ENCODE measurements at places on chromosomes 1 and 21. TPM values are rescaled to one million over a fixed set of nuclear protein-coding genes. Genes with fewer than 3 reads are reported as not detected.

- peaks cover 37% of the 10 kb centered on the region for H3K4me1 ChIP-seq
- no peak overlapping the region for H3K4me3 ChIP-seq
- no peak for DNase-seq
- no peak overlapping the region for H3K27ac ChIP-seq
Measured at GRCh38 chr1:225863167-225863566, 19.0 kb downstream of the TMEM63A start.

DNA sequence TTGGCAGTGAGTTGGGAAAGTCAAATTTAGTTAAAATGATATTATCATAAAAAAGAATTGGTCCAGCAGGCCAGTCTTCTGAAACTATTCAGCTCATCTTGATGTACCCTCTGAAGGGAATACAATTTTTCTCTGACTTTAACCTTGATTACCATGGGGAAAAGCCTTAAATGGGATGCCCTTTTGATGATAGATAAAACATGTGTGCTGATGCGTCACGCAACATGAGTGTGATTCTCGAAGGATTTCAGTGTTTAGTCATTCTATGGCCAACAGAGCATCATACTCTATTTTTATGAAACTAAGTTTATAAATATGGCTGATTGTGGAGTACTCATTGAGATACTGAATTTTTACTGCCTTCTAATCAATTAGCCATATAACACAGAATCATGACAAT, 171.5 kb downstream of the ZNF281 start:
- peaks cover 11% of the 10 kb centered on the region for H3K4me1 ChIP-seq
- no peak overlapping the region for H3K4me3 ChIP-seq
- DNase-seq: no peak
- peaks cover 43% of the 10 kb centered on the region for H3K27me3 ChIP-seq
- H3K27ac ChIP-seq: no peak overlapping the region
- H3K36me3 ChIP-seq: no peaks in the 10 kb centered on the region

DNA sequence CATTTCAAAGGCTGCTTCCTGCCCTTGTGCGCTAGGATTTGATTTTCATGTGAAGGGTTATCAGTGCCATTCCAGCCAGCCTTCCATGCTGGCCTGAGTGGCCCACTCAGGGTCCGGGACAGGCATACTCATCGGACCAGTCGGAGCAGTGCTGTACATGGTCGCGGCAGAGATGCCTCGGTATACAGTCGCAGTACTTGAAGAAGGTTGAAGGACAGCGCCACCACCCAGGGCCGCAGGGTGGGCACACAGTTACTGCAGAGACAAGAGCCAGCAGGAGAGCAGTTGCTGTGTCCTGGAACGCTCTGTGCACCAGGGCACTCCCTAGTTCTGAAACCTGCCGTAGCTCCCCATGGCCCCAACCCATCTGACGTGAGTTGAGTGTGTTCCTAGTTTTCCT, 9.1 kb downstream of the LDLRAD1 start:
- no peak overlapping the region for H3K27ac ChIP-seq
- no peaks in the 10 kb centered on the region for H3K36me3 ChIP-seq
- no peak for DNase-seq
- no peaks in the 10 kb centered on the region for H3K27me3 ChIP-seq

GRCh38 chr1:198604975-198605374, 33.9 kb upstream of the PTPRC start:
- no peak overlapping the region for H3K4me3 ChIP-seq
- H3K4me1 ChIP-seq: peaks cover 83% of the 10 kb centered on the region
- no peak for DNase-seq

- peaks cover 29% of the 10 kb centered on the region for H3K4me1 ChIP-seq
- no peak overlapping the region for H3K27ac ChIP-seq
- H3K36me3 ChIP-seq: no peaks in the 10 kb centered on the region
- H3K27me3 ChIP-seq: peaks cover 15% of the 10 kb centered on the region
Measured at GRCh38 chr1:2046174-2046917, 3.9 kb upstream of the PRKCZ start.

DNA sequence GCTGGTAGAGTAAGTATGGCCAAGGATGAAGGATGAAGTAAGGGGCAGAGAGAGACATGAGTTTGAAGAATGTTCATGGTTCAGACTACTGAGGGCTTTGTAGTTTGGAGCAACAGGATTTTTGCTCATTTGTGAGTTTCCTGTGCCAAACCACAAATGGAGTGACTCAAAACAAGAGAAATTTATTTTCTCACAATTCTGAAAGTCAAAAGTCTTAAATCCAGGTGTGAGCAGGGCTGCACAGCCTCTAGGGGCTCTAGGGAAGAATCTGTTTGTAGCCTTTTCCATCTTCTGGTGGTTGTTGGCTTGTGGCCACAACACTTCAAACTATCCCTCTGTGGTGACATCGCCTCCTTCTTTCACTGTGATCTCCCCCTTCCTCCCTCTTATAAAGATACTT, 58.9 kb downstream of the RHOU start:
- H3K4me3 ChIP-seq: no peak overlapping the region
- no peaks in the 10 kb centered on the region for H3K27me3 ChIP-seq
- H3K27ac ChIP-seq: no peak overlapping the region

- no peaks in the 10 kb centered on the region for H3K27me3 ChIP-seq
- no peak overlapping the region for H3K4me3 ChIP-seq
- peak overlapping the region; percentile 72 for H3K27ac ChIP-seq
- H3K36me3 ChIP-seq: peaks cover under 1% of the 10 kb centered on the region
Measured at GRCh38 chr1:231407547-231408396, 14.3 kb downstream of the EGLN1 start.

DNA sequence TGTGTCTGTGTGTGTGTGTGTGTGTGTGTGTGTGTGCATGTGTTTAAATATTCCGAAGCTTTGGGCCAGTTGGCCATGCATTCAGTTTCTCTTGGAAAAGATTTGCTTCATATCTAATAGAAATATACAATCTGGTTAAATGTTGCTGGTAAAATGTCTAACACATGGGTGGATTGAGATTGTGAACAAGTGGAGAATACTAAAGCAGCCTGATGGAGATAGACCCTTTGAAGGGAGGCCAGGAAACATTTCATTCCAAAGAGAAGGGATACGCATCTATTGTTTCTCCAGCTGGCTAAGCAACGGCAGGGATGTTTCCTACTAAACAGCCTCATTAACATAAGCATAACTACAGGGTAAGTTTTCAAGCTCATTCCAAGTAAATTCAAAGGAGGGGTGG, 257.5 kb upstream of the PTBP2 start:
- H3K4me1 ChIP-seq: no peaks in the 10 kb centered on the region
- H3K27me3 ChIP-seq: no peaks in the 10 kb centered on the region
- no peaks in the 10 kb centered on the region for H3K36me3 ChIP-seq
- DNase-seq: no peak

- H3K36me3 ChIP-seq: peaks cover 7% of the 10 kb centered on the region
- H3K27ac ChIP-seq: no peak overlapping the region
- H3K4me3 ChIP-seq: no peak overlapping the region
- DNase-seq: no peak
- H3K27me3 ChIP-seq: no peaks in the 10 kb centered on the region
- no peaks in the 10 kb centered on the region for H3K4me1 ChIP-seq
Measured at GRCh38 chr1:245915406-245915805, 591.7 kb downstream of the SMYD3 start.

- peaks cover 16% of the 10 kb centered on the region for H3K4me1 ChIP-seq
- DNase-seq: no peak
- H3K36me3 ChIP-seq: peaks cover 2% of the 10 kb centered on the region
- no peak overlapping the region for H3K27ac ChIP-seq
- H3K4me3 ChIP-seq: no peak overlapping the region
Measured at GRCh38 chr1:247114351-247115140, 10.4 kb upstream of the ZNF669 start.

DNA sequence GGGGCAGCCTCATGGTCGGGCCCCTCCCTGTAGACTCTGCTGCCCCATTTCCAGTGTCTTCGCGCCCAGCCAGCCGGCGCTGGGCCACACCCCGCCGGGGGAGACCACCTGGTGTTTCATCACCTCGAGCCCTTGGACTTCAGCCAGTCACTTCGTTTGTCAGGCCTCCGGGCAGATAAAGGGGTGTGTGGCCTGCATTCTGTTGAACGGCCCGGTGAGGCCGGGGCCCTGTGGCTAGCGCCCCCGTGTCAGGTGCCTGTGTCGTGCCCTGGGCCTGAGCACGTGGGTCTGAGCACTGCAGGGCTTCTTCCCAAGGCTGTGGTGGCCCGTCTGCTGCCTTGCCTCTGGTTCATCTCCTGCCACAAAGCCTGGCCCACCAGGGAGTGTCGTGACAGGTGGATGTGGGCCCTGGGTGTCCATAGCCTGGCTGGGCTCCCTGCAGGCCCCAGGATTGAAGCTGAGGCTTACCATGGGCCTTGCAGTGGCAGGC, 65.2 kb upstream of the DIP2A start:
- H3K36me3 ChIP-seq: peaks cover 1% of the 10 kb centered on the region
- no peaks in the 10 kb centered on the region for H3K27me3 ChIP-seq
- H3K27ac ChIP-seq: peak overlapping the region; percentile 42

- H3K27me3 ChIP-seq: peaks cover 9% of the 10 kb centered on the region
- H3K36me3 ChIP-seq: no peaks in the 10 kb centered on the region
- peaks cover 36% of the 10 kb centered on the region for H3K4me1 ChIP-seq
- no peak within 1 kb of the TSS for H3K4me3 ChIP-seq
Measured at GRCh38 chr1:40247655-40248054, at the start of gene TMCO2. Gene TMCO2, plus strand, starts transcription at chr1:40247937. Its CDS starts 57 bp downstream, at chr1:40247994.

DNA sequence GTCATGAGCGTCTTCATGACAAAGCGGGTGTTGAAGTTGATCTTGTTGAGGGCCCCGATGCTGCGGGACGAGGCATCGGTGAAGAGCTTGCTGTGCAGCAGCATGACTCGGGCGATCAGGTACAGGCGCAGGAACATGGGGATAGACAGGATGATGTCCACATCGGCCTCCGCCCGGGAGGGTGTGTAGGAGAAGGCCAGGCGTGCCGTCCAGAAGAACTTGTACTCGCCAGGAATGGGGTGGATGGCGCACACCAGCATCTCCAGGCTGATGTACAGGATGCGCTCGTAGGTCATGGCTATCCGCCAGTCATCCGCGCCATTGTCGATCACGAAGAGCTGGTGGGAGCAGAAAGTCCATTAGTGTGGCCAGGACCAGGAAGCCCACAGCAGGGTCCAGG, 98.0 kb downstream of the KCNN3 start:
- peaks cover 26% of the 10 kb centered on the region for H3K4me1 ChIP-seq
- no peaks in the 10 kb centered on the region for H3K36me3 ChIP-seq
- no peak for DNase-seq
- H3K27ac ChIP-seq: no peak overlapping the region
- no peaks in the 10 kb centered on the region for H3K27me3 ChIP-seq

ERICH3 gene
- total RNA-seq: not detected
